ENCODE measurements at places on chromosomes 11 and 22. TPM values are rescaled to one million over a fixed set of nuclear protein-coding genes. Genes with fewer than 3 reads are reported as not detected.
A peak's percentile ranks its signal among the peaks of the same experiment; 100 is the strongest.

Gene DKK3
- total RNA-seq: 732 TPM

Gene TMEM191C
- 0.27 TPM for total RNA-seq

DNA sequence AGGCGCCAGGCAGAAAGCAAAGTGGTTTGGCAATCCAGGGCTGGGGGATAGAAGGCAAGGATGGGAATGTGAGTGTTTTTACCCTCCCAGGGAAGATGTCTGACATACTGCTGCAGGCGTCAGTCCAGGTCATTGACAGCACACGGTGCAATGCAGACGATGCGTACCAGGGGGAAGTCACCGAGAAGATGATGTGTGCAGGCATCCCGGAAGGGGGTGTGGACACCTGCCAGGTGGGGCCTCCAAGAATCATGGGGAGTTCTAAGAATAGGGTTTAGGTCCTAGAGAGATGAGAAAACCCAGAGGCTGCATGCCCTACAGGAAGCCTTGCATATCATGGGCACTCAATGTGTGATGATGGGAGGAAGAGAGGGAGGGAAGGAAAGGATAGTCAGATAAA, 28.3 kb upstream of the SMIM35 start:
- H3K4me1 ChIP-seq: no peaks in the 10 kb centered on the region
- no peaks in the 10 kb centered on the region for H3K36me3 ChIP-seq
- no peaks in the 10 kb centered on the region for H3K27me3 ChIP-seq
- H3K4me3 ChIP-seq: no peak overlapping the region
- no peak overlapping the region for H3K27ac ChIP-seq
- DNase-seq: no peak

- H3K36me3 ChIP-seq: no peaks in the 10 kb centered on the region
- no peak overlapping the region for H3K4me3 ChIP-seq
- no peak overlapping the region for H3K27ac ChIP-seq
- H3K27me3 ChIP-seq: peaks cover 4% of the 10 kb centered on the region
- DNase-seq: no peak
Observed at GRCh38 chr11:68690671-68691401, 6.5 kb downstream of the GAL start.

Gene BDNF
- total RNA-seq: 4.7 TPM

- no peaks in the 10 kb centered on the region for H3K27me3 ChIP-seq
- no peak overlapping the region for H3K27ac ChIP-seq
- H3K4me1 ChIP-seq: peaks cover 6% of the 10 kb centered on the region
- no peak for DNase-seq
- peak overlapping the region; percentile 91 for H3K4me3 ChIP-seq
Observed at GRCh38 chr11:2902784-2903671, 17.5 kb upstream of the CDKN1C start.

- no peak for DNase-seq
- no peaks in the 10 kb centered on the region for H3K27me3 ChIP-seq
- no peaks in the 10 kb centered on the region for H3K36me3 ChIP-seq
- no peak overlapping the region for H3K27ac ChIP-seq
- H3K4me1 ChIP-seq: no peaks in the 10 kb centered on the region
Observed at GRCh38 chr11:81005595-81005994, 1564.8 kb upstream of the TENM4 start.

- no peaks in the 10 kb centered on the region for H3K36me3 ChIP-seq
- no peaks in the 10 kb centered on the region for H3K27me3 ChIP-seq
- peak overlapping the region; percentile 84 for H3K4me3 ChIP-seq
Observed at GRCh38 chr11:33867561-33867960, 24.3 kb downstream of the LMO2 start.

DNA sequence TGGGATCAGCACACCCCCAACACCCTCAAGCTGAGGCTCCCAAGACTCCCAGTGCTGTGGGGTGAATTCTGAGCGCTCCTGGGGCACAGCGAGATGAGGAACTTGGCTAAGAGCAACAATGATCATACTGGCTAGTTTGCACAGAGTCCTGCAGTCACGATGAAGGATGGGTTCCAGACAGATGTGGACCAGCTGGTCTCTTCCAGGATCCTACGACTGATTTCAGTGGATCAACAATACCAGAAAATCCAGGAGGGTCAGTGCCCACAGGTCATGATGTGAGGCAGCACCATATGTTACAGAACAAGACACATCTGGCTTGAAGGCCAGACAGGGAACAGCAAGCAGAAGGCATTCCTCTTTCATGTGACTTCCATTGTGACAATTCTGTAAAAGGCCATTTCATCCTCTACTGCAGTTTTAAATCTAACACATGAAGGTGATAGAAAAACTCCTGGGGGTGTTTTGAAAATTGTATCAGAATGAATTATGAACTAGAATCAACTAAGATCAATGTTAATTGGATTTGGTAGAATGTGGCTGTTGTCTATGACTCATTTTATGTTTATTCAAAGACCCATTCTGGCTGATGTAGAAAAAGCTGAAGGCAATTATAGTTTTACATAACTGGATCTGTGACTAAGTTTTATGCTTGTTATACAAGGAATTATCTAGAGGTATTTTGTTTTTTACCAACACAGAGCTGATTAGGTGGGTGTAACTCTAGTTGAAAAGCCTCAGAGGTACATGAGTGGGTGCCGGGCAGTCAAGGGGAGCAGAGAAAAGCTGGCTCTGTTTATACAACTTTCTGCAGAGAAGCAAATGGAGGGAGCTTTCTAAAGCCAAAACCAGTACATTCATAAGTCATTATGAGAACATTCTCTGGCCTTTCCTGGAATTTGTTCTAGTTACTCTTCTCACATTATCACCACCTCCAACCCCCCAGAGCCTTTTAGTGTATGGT, 29.1 kb downstream of the OR52K1 start:
- no peaks in the 10 kb centered on the region for H3K4me1 ChIP-seq
- no peaks in the 10 kb centered on the region for H3K27me3 ChIP-seq
- H3K36me3 ChIP-seq: no peaks in the 10 kb centered on the region
- no peak overlapping the region for H3K4me3 ChIP-seq
- DNase-seq: no peak

- H3K4me3 ChIP-seq: peak overlapping the region; percentile 19
- no peaks in the 10 kb centered on the region for H3K27me3 ChIP-seq
- peak overlapping the region; percentile 88 for H3K27ac ChIP-seq
- no peak for DNase-seq
- H3K4me1 ChIP-seq: peaks cover 71% of the 10 kb centered on the region
- no peaks in the 10 kb centered on the region for H3K36me3 ChIP-seq
Observed at GRCh38 chr11:73331138-73331916, 23.3 kb downstream of the ARHGEF17 start.

GRCh38 chr11:26227301-26227746, 104.6 kb upstream of the ANO3 start:
- H3K4me3 ChIP-seq: no peak overlapping the region
- H3K36me3 ChIP-seq: no peaks in the 10 kb centered on the region
- DNase-seq: no peak
- H3K4me1 ChIP-seq: no peaks in the 10 kb centered on the region

Gene MOGAT2
- not detected for total RNA-seq

- H3K27me3 ChIP-seq: no peaks in the 10 kb centered on the region
- H3K27ac ChIP-seq: no peak overlapping the region
- peak overlapping the region; percentile 69 for H3K4me3 ChIP-seq
- H3K36me3 ChIP-seq: peaks cover 26% of the 10 kb centered on the region
Observed at GRCh38 chr11:72239313-72239848, 4.6 kb downstream of the PHOX2A start.

DNA sequence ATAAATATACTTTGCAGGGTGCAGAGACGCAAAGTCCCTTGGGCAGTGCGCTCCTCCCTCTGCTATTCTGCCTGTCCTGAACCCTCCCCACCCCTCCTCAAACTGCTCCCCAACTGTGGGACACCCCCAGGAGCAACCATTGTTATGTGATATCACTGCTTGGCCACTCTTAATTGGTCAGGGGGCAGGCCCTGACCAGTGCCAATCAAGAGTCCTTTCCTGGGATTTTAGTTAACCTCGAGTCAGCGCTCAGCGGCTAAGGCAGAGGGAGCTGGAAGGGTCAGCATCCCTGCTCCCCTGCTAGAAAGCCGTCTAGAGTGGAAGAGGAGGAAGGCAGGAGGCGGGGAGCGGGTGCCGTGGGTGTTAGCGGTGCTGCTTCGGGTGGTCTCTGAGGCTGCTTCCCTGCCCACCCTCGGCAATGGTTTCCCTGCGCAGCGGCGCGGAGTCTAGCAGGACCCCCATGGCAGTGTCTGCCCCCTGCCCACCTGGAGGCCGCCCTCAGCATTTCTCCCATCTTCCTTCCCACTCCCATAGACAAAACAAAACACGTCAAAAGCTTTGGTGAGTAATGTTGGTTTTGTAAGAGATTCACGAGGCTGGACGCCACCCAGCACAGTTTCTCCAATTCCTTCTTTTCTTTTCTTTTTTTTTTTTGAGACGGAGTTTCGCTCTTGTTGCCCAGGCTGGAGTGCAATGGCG, 38.4 kb upstream of the A4GALT start:
- no peak overlapping the region for H3K27ac ChIP-seq
- no peak for DNase-seq
- no peak overlapping the region for H3K4me3 ChIP-seq
- no peaks in the 10 kb centered on the region for H3K27me3 ChIP-seq
- no peaks in the 10 kb centered on the region for H3K36me3 ChIP-seq
- peaks cover 23% of the 10 kb centered on the region for H3K4me1 ChIP-seq

- H3K27ac ChIP-seq: no peak overlapping the region
- peaks cover 22% of the 10 kb centered on the region for H3K4me1 ChIP-seq
- H3K36me3 ChIP-seq: no peaks in the 10 kb centered on the region
Observed at GRCh38 chr22:46542011-46542985, 4.9 kb upstream of the CELSR1 start.

DNA sequence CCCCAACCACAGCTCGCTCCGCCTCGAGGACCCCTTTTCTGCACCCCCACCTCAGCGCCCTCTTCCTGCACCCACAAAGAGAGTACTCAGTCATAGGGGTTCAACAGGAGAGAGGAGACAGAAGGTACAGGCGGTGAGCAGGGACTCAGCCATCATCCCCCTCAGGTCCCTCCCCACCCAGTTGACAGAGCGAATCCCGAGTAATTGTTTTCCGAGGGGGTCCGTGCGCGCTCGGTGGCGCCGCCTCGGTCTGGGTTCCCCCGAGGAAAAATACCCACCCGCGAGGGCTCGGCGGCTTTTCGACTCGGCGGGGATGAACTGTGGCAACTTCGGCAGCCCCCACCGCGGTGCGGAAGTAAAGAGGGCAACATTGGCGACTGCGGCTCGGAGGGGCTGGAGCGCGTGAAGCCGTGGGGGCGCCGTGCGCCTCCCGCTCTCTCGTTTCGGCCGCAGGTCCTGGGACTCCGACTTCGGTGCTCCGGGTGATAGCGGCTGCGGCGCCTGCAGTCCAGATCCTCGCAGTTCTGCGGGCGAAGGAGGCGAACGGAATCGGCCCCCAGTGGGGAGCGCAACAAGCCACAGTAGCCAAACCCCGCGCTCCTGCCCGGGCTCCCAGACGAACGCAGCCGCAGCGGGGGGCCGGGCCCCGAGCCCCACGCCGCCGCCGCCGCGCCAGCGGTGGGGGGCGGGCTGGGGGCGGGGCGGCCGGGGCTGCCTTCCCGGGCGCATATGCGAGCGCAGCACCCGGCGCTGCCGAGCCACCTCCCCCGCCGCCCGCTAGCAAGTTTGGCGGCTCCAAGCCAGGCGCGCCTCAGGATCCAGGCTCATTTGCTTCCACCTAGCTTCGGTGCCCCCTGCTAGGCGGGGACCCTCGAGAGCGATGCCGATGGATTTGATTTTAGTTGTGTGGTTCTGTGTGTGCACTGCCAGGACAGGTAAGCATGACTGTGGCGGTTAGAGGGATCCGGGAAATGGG, at the start of gene NELL1:
Gene NELL1, plus strand, starts transcription at position 743 of the 976 bp plus-strand sequence.
- no peak within 1 kb of the TSS for H3K27ac ChIP-seq
- H3K4me1 ChIP-seq: no peaks in the 10 kb centered on the region
- DNase-seq: no peak
- H3K27me3 ChIP-seq: no peaks in the 10 kb centered on the region
- peak within 1 kb of the TSS; percentile 29 for H3K4me3 ChIP-seq

All from thoracic aorta (tissue), 2 donors.